Left ventricle myocardium inferior (tissue), 1 donor: ENCODE measurements at places on chromosomes 6 and 20.

GRCh38 chr6:163412801-163413344 lies 1.6 kb upstream of the QKI start:
- H3K4me1 ChIP-seq: peaks cover 48% of the 10 kb centered on the region
- H3K27me3 ChIP-seq: no peaks in the 10 kb centered on the region
- peak overlapping the region; percentile 99 for H3K27ac ChIP-seq
- no peaks in the 10 kb centered on the region for H3K36me3 ChIP-seq

- H3K4me1 ChIP-seq: peaks cover 27% of the 10 kb centered on the region
- H3K27me3 ChIP-seq: no peaks in the 10 kb centered on the region
- H3K27ac ChIP-seq: no peak overlapping the region
These were observed 5.2 kb downstream of the CCN2 start for GRCh38 chr6:131945971-131946370.

DNA sequence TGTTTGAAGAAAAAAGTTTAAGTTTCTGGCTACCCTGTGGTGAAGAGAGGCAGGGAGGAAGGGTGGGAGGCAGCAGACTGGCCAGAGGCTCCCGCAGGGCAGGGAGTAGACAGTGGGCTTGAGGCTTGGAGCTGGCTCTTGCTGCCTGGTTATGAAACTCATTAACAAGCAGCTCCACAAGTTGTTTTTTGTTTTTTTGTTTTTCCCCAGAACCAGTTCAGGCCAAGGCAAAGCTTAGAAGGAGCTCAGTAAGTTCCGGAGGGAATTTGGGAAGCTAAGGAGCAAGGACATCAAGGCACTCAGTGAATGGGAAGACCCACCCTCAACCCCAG lies 4.0 kb downstream of the DLL1 start:
- peaks cover 36% of the 10 kb centered on the region for H3K36me3 ChIP-seq
- H3K27ac ChIP-seq: peak overlapping the region; percentile 84
- H3K4me1 ChIP-seq: peaks cover 67% of the 10 kb centered on the region
- H3K27me3 ChIP-seq: peaks cover 26% of the 10 kb centered on the region
- no peak for DNase-seq

DNA sequence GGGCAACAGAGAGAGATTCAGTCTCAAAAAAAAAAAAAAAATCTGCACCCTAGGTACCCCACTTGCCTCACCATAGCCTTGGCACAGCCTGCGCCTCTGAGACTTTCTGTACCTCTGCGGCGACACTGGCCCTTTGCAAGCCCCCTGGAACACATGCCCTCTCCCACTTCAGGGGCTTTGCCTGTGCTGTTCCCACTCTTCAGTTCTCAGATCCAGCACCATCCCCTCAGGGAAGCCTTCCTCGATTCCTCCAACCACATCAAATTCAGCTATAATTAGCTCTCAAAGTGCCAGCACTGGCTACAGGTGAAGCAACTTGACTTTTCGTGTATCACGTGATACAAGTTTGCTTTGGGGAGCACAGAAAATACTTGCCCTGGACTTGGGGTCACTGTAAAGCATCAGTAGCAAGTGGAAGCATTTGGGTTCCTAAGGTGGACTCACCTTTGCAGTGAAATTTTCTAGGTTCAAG lies 2.1 kb upstream of the UBE2V1 start:
- no peak for DNase-seq
- H3K27me3 ChIP-seq: no peaks in the 10 kb centered on the region
- H3K4me3 ChIP-seq: peak overlapping the region; percentile 65
- H3K27ac ChIP-seq: peak overlapping the region; percentile 99
- H3K4me1 ChIP-seq: peaks cover 62% of the 10 kb centered on the region
- no peaks in the 10 kb centered on the region for H3K36me3 ChIP-seq

- H3K4me1 ChIP-seq: no peaks in the 10 kb centered on the region
- DNase-seq: no peak
- no peaks in the 10 kb centered on the region for H3K27me3 ChIP-seq
- no peak overlapping the region for H3K27ac ChIP-seq
- H3K36me3 ChIP-seq: no peaks in the 10 kb centered on the region
These were observed 616.2 kb downstream of the EPM2A start for GRCh38 chr6:145119081-145119480.

GRCh38 chr20:48941467-48941866 lies 20.0 kb downstream of the ARFGEF2 start:
- H3K36me3 ChIP-seq: peaks cover 47% of the 10 kb centered on the region
- H3K27me3 ChIP-seq: no peaks in the 10 kb centered on the region
- peaks cover 91% of the 10 kb centered on the region for H3K4me1 ChIP-seq
- no peak overlapping the region for H3K4me3 ChIP-seq
- peak overlapping the region; percentile 20 for H3K27ac ChIP-seq
- DNase-seq: no peak

DNA sequence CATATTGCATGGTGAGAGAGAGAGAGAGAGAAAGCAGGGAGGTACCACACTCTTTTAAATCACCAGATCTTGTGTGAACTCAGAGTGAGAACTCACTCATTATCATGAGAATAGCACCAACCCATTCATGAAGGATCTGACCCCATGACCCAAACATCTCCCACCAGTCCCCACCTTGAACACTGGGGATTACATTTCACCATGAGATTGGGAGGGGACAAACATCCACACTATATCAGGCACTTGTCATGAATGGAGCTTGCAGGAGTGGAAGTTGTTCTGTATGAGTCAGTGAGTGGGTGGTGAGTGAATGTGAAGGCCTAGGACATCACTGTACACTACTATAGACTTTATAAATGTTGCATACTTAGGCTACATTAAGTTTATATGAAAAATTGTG lies 47.7 kb upstream of the RNF182 start:
- H3K4me1 ChIP-seq: peaks cover 11% of the 10 kb centered on the region
- no peak overlapping the region for H3K4me3 ChIP-seq
- no peak overlapping the region for H3K27ac ChIP-seq
- no peaks in the 10 kb centered on the region for H3K27me3 ChIP-seq
- no peak for DNase-seq

DNA sequence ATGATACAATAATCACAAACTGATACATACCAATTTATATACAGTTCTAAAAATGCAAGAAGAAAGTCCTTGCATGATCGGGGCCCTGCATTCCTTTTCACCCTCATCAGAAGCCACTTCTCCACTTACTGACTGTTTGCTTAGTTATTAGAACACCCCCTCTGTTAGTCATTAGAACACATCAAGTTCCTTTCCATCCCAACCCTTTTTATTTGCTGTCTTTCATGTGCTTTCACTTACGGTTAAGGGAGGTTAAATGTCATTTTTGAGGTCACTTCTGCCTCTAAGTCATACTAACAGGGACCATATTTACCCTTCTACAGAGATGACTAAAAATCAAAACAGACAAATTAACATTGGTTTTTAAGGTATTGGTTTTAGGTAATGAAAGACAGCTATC lies 149.1 kb downstream of the LMBRD1 start:
- no peak overlapping the region for H3K27ac ChIP-seq
- no peaks in the 10 kb centered on the region for H3K4me1 ChIP-seq
- H3K27me3 ChIP-seq: no peaks in the 10 kb centered on the region
- H3K4me3 ChIP-seq: no peak overlapping the region
- no peak for DNase-seq

DNA sequence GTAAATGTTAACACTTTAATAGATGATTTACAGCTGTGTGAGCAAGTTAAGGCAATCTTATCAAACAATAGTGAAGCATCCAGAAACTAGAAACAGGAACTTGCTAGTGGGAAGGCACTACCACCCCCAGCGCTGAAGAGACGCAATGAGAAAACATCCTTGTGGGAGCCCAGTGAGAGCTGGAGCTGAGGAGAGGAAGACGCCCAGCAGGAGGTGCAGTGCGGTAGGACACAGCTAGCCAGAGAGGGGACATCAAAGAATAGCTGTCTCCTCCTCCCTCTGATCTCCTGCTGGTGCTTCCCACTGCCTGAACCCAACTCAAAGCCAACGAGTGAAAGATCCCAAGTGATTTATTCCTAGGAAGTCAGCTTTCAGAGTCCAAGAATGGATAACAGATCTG lies 140.3 kb downstream of the COL12A1 start:
- no peaks in the 10 kb centered on the region for H3K36me3 ChIP-seq
- no peak for DNase-seq
- no peak overlapping the region for H3K27ac ChIP-seq
- H3K4me3 ChIP-seq: no peak overlapping the region
- H3K27me3 ChIP-seq: no peaks in the 10 kb centered on the region

DNA sequence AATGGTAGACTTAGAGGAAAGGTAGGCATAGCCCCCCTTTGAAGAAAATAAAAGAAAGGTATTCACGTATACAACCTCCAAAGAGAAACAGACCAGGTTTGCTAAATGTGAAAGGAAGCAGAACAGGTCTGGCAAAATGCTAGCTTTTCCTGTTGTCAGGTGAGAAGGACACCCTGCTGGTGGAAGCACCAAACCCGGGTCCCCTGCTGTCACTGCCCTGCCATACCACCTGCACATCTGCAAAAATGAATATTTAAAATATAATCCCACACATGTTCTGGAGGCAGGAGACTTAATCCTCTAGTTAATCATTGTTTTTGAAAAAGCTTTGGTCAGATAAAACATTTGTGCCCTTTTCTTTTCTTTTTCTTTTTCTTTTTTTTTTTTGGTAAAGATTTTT lies 48.9 kb upstream of the OLIG3 start:
- no peak for DNase-seq
- H3K4me1 ChIP-seq: no peaks in the 10 kb centered on the region
- H3K27ac ChIP-seq: no peak overlapping the region
- no peak overlapping the region for H3K4me3 ChIP-seq

GRCh38 chr6:126033696-126034095 lies 47.4 kb downstream of the TRMT11 start:
- H3K4me3 ChIP-seq: no peak overlapping the region
- no peak overlapping the region for H3K27ac ChIP-seq
- no peak for DNase-seq
- H3K27me3 ChIP-seq: no peaks in the 10 kb centered on the region
- peaks cover 27% of the 10 kb centered on the region for H3K4me1 ChIP-seq

- peaks cover 10% of the 10 kb centered on the region for H3K4me1 ChIP-seq
- no peaks in the 10 kb centered on the region for H3K27me3 ChIP-seq
- no peak overlapping the region for H3K4me3 ChIP-seq
- H3K36me3 ChIP-seq: no peaks in the 10 kb centered on the region
These were observed 24.6 kb upstream of the PPP1R14C start for GRCh38 chr6:150118203-150118602.

DNA sequence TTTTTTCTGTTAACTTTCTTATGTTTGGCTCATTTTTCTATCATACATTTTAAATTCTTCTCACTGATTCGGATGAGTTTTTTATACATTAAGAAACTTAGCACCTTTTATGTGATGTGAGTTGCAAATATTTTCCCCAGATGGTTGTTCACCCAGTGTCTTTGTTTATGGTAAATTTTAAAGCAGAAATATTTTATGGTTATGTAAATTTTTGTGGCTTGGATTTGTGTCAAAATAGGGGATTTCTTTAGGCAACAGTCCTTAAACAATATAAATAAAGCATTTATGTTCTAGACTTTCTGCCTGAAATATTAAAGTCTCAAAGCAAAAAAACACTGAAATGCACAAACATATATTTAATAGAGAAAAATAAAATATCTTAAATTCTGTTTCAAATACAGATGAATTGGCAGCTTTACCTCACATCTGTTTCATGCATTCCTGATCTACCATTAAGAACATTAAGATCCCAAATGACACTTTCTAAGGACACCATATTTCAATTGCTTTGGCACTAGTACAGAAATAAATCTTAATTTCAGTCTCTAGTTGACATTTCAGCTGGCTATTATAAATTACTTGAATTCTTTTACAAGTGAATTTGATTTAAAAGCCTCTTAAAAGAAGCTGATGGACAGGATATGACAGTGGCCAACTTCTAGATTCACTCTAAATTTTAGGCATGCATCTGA lies 646.6 kb downstream of the HACE1 start:
- DNase-seq: no peak
- H3K4me3 ChIP-seq: no peak overlapping the region
- no peaks in the 10 kb centered on the region for H3K4me1 ChIP-seq

GRCh38 chr6:10316373-10316721 lies 98.5 kb downstream of the TFAP2A start:
- no peaks in the 10 kb centered on the region for H3K36me3 ChIP-seq
- no peak overlapping the region for H3K27ac ChIP-seq
- no peak overlapping the region for H3K4me3 ChIP-seq
- peaks cover 64% of the 10 kb centered on the region for H3K27me3 ChIP-seq
- H3K4me1 ChIP-seq: no peaks in the 10 kb centered on the region

GRCh38 chr6:167127785-167128531 lies 5.1 kb downstream of the CCR6 start:
- no peak overlapping the region for H3K27ac ChIP-seq
- no peak for DNase-seq
- no peak overlapping the region for H3K4me3 ChIP-seq
- no peaks in the 10 kb centered on the region for H3K36me3 ChIP-seq
- H3K4me1 ChIP-seq: no peaks in the 10 kb centered on the region

DNA sequence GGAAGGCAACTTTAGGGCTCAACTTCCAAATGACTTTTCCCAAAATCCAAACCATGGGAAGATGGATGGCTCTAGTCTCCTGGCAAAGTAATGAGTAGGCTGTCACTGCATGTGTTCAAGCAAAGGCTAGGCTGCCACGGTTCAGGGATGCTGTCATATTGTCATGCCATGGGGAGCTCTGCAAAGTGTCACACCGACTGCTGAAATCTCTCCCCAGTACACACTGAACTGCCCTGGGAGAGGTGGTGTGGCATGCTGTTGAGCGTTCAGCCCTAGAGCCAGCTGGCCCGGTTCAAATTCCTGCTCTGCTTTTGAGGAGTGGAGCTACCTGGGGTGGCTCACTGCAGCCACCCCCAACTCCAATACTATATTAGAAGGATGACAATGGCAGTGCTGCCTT lies 115.9 kb downstream of the LRFN2 start:
- DNase-seq: no peak
- no peaks in the 10 kb centered on the region for H3K36me3 ChIP-seq
- H3K4me1 ChIP-seq: no peaks in the 10 kb centered on the region
- no peak overlapping the region for H3K27ac ChIP-seq
- H3K27me3 ChIP-seq: peaks cover 94% of the 10 kb centered on the region

- peak overlapping the region; percentile 90 for H3K4me3 ChIP-seq
- peaks cover 9% of the 10 kb centered on the region for H3K36me3 ChIP-seq
- no peak for DNase-seq
- H3K27me3 ChIP-seq: no peaks in the 10 kb centered on the region
- peak overlapping the region; percentile 92 for H3K27ac ChIP-seq
- peaks cover 44% of the 10 kb centered on the region for H3K4me1 ChIP-seq
These were observed 18.7 kb downstream of the BTN3A1 start for GRCh38 chr6:26420688-26421171.

GRCh38 chr20:51460569-51461265 lies 81.8 kb downstream of the NFATC2 start:
- H3K27ac ChIP-seq: no peak overlapping the region
- no peak for DNase-seq
- H3K27me3 ChIP-seq: no peaks in the 10 kb centered on the region
- H3K4me3 ChIP-seq: no peak overlapping the region
